NCI-H526 treated with DMSO at 0.1 percent for 48 hours (cell line): ENCODE measurements at places on chromosomes 6 and 20.

GRCh38 chr20:53069132-53069531 lies 97.0 kb downstream of the TSHZ2 start:
- no peak for DNase-seq

DNA sequence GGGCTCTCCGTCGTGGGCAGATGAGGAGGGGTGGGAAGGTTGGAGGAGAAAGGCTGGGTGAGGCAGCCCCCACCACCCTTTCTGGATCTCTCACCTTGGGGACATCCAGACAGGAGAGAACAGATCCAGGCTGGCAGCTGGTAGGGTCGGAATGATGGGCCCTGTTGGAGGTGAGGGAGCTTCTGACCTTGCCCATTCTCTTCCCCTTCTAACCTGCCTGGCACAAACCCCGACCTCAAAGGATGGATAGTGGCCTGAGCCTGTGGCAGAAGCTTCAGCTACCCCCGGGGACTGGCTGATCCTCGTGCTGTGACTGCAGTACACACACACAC lies 6.0 kb upstream of the NPBWR2 start:
- no peak for DNase-seq

DNA sequence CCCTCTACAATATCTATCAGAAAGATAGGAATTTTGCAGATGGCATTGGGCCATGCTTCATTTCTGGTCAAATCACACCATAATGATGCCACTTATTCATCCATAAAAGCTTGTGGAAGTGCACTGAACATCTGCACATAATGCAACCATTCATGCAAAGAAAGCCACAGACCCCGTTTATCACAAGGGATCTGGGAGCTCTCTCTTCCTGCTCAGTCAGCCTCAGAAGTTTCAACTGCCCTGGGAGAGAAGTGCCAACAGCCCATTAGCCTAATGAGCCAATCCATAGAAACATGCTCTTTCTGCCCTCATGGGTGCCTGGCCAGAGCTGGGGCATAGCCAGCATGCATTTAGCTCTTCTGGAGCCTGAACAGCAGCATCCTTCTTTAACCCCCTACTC lies 85.8 kb downstream of the SLC35F1 start:
- DNase-seq: peak; percentile 21

- no peak for DNase-seq
These were observed 280.4 kb downstream of the FOXC1 start for GRCh38 chr6:1890071-1890470.

GRCh38 chr6:118436482-118436881 lies 111.6 kb upstream of the PLN start:
- DNase-seq: no peak

DNA sequence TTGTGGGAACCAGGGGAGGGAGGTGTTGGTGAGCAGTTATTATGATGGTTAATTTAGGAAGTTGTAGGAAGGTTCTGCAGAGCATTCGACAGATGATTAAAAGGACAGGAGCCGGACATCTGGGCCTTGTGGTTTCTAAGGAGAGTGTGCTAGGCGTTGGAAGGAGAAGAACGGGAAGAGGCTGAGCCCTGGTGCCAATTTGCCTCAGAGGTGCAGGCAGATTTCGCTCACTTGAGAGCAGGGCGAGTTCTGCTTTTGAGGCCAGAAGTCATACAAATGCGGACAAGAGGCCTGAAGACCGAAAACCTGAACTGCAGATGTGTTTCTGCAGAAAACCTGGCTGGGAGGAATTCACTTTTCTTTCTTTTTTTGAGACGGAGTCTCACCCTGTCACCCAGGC lies 30.5 kb upstream of the RPS6KA2 start:
- DNase-seq: no peak

DNA sequence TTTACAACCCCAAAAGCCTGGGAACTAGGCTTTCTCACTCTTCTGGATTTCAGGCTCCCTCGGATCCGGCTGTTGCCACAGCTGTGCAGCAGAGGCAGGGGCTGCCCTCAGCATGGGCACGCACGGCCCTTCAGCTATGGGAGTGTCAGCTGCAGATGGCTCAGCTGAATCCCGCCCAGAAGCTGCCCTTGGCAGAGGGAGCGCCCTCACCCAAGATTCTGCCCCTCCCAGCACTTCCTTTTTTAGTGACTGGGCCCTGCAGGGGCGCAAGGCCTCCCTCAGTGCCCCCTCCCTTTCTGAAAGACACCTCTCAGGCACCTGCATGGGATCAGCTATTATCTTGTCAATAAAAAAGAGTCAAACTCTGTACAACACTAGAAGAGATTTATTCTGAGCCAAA lies 67.9 kb upstream of the THBS2 start:
- no peak for DNase-seq

- no peak for DNase-seq
These were observed 14.3 kb upstream of the FAM135A start for GRCh38 chr6:70398783-70399728.

DNA sequence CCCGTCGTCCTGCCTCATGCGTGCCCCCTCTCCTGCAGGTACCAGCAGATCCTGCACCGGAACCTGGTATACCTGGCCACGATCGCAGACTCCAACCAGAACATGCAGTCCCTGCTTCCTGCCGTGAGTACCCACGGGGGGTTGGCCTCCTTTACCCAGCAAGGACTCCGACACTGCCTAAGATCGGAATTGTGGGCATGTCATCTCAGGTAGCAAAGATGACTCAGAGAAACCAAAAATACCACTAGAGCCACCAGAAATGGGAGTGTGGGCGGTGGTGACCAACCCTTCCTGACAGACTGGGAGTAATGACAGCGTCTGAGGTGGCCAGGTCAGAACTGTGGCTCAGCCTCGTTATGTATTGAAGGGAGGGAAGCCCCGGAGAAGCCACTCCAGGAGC lies 16.3 kb downstream of the SS18L1 start:
- DNase-seq: no peak

- no peak for DNase-seq
These were observed 11.6 kb upstream of the TRIM39 start for GRCh38 chr6:30315156-30315555.

- peak; percentile 14 for DNase-seq
These were observed 99.1 kb upstream of the MTHFD1L start for GRCh38 chr6:150766201-150766997.

GRCh38 chr20:44598423-44599305 lies 16.3 kb downstream of the PKIG start:
- no peak for DNase-seq

GRCh38 chr6:143197377-143197776 lies 136.7 kb downstream of the AIG1 start:
- DNase-seq: no peak

- DNase-seq: no peak
These were observed 5.4 kb downstream of the SLCO4A1 start for GRCh38 chr20:62647521-62648317.

- DNase-seq: no peak
These were observed 2.8 kb downstream of the TMEM151B start for GRCh38 chr6:44272999-44273566.

- DNase-seq: no peak
These were observed 99.5 kb downstream of the CDC5L start for GRCh38 chr6:44487002-44487401.

- no peak for DNase-seq
These were observed 81.7 kb downstream of the TAF4 start for GRCh38 chr20:61983965-61984364.

- DNase-seq: no peak
These were observed 286.8 kb downstream of the HACE1 start for GRCh38 chr6:104572901-104573300.

- no peak for DNase-seq
These were observed 55.2 kb downstream of the PIGU start for GRCh38 chr20:34621383-34622367.

DNA sequence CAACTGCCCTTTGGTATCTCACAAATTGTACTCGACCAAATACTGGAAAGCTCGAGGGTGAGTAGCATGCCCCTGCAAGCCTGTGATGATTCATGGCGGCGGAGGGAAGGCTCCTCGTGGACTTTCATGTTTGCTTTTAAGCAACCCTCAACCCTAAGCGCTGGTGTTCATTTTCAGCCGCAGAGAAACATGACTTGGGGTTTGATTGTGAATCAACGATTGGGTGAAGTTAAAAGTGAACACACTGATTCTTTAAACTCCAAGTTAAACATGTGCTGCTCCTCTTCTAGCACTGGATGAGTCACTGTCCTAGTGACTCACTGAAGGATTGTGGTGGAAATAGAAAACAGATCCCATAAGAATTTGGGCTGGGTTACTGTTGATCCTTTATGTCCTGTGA lies 8.3 kb downstream of the CD109 start:
- no peak for DNase-seq

DNA sequence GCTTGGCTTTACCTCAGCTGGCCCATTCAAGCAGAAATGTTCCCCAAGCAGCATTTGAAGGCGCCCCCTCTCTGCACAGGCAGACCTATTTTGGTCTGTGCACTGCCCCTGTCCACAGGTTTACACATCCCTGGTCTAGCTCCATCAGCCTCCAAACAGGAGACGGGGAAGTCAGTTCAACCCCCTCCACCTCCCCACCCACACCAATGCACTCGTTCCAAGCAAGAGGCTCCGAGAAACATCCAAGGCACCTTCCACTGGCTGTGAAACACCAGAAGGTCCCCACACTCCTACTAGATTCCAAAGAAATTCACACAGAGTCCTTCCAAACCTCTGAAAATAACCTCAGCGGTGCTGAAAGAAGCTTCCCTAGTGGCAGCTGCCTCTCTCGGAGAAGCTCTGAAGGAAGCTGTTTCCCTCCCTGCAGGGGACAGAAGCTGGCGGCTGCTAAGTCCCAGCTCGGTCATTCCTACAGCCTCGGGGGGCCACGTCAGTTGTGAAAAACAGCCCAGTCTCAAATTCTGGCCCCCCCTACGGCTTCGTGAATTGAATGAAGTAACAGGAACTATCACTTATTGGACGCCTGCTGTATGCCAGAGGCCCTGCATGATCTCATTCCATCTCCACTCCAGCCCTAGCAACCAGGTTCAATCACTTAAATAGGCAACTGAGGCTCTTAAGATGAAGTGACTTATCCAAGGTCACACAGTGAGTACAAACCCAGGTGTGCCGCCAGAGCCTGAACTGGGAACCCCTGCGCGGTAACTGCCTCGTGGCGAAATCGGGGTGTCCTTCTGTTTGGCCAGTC lies 815 bp downstream of the SPATA2 start:
- DNase-seq: no peak

- DNase-seq: no peak
These were observed 30.7 kb downstream of the SLC35D3 start for GRCh38 chr6:136952714-136953260.

DNA sequence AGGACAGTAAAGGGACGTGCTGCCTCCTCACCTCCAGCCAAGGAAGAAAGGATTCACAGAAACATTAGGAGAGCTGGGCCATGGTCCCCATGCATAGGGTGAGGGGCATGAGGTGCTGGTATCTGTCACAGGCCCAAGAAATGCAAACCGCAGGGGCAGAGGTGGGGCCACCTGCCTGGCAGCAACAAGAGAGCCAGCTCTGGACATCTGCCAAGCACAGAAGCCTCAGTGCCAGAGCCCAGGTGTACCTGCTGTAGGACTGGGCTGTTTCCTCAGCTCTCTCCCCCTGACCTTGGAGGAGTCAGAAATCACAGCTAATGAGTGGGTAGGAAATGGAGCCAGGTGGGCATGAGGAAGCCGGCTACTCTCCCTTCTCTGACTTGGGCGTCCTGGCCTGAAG lies 45.3 kb downstream of the SLC2A12 start:
- DNase-seq: no peak

GRCh38 chr6:37004044-37004980 lies 1.1 kb upstream of the FGD2 start:
- no peak for DNase-seq
